ENCODE measurements at places on chromosomes 3 and 15.

DNA sequence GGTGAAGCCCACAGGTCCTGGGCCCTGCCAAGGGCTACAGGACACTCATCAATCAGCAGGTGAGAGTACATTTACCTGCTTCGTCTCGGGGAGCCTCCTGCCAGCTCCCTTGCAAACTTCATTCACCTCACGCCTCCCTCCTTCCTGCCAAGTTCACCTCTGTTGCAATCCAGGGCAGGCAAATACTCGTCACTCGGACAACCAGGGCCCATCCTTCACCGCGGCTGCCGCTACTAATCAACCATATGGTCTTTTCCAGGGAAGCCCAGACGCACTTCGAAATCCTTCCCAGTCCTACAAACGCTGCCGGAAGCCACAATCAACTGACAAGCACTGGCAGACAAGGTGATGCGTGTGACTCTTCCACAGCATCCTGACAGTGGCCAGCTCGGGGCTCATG is 200.7 kb upstream of the NSMCE3 start:
- DNase-seq = no peak

DNA sequence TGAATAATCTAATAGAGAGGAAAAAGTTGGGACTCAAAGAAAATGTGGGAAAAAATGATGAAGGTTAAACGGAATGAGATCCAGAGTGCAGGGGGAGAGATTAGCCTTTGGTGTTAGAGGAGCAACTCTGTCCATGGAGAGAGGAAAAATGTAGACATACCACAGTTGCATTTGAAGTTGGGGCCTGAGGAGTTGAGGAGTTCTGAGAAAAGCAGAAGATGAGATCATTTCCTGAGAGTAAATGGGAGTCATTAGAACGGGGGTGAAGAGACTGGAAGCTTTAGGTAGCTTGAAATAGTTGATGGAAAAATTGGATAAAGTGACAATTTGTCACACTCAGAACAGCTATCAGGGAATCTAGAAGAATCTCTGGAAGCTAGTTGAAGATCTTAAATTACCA is 7.3 kb downstream of the CCR5AS start:
- DNase-seq = no peak

DNA sequence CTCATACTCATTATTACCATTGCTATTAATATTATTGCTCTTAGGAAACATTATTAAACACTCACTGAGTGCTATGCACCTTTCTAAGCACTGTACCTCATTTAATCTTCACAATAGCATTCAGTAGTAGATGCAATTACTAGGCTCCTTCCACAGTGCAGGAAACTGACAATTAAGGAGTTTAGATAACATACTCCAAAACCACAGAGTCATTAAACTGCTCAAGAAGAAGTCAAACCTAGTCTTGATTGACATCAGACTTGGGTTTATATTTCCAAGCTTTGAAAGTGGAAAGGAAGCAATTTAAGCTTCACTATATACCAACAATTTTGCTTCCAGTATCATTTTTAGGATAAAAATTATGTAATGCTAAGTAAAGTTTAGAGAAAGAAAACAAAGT is 490.1 kb upstream of the ARRDC4 start:
- DNase-seq = peak; percentile 14

DNA sequence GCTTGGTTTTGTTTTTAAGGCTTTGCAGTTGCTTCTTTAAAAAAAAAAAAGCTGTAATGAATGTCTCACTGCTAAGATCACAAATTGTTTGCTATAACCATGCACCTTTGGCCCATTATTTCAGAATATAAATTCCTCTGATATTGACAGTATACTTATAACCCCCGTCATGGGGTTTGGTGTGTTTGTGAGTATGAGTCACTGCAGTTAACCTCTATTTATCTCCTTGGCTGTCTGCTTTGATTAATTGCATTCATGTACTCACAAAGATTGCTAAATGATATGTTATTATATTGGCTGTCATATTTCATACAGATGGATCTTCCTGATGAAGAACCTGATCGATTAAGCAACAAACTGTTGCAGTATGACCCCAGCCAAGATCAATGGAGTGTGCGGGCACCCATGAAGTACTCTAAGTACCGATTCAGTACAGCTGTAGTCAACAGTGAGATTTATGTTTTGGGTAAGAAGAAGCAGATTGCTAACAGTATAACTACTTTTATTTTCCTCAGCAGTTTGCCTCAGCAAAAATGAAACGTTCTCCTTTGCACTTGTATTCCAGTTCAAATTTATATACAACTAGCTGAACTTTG is 14.9 kb downstream of the KBTBD12 start:
- DNase-seq = peak; percentile 86

DNA sequence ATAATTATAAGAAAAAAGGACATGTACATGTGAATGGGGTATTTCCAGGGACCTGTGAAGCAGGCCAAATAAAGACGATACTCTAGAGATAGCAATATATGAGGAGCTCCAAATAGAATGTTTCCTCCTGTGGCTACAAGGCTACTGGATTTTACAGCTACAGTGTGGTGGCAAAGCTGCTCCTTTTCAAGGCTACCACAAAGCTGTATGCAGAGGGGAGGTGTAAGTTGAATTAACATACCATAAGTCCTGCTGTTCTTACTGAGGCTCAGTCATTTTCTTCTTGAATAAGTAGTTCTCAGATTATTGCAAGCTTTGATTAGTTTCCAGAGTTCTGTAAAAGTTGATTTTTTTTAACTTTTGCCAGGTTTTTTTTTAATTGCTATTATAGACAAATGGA is 1184.6 kb upstream of the EPHA6 start:
- no peak for DNase-seq

DNA sequence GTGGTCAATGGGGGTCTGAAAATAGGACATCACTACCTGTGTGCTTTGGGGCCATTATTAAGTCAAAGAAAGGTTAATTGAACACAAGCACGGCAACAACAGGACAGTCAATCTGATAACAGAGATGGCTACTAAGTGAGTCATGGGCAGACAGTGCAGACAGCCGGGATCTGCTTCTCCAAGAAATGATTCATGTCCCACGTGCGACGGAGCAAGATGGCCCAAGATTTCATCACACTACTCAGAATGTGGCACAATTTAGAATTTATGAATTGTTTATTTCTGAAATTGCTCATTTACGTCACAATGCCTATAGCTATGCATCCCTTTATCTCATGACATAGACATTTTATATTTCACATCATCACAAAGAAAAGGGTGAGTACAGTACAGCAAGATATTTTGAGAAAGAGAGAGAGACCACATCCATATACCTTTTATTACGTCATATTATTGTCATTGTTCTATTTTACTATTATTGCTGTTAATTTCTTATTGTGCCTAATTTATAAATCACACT is 770.6 kb upstream of the NR2F2 start:
- no peak for DNase-seq

- DNase-seq = no peak
Measured at GRCh38 chr3:187315872-187316271, 24.3 kb upstream of the MASP1 start.

GRCh38 chr3:69102384-69102783 is 17.6 kb downstream of the ARL6IP5 start:
- DNase-seq = no peak

DNA sequence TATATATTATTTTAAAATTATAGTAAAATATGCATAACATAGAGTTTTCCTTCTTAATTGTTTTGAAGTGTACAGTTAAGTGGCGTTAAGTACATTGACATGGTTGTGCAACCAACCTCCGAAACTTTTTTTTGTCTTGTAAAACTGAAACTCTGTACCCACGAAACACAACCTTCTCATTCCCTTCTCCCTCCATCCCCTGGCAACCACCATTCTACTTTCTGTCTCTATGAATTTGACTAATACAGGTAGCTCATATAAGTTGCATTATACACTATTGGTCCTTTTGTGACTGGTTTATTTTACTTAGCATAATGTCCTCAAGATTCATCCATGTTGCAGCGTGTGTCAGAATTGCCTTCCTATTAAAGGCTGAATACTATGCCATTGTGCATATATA is 179.4 kb downstream of the SATB1 start:
- DNase-seq = no peak

DNA sequence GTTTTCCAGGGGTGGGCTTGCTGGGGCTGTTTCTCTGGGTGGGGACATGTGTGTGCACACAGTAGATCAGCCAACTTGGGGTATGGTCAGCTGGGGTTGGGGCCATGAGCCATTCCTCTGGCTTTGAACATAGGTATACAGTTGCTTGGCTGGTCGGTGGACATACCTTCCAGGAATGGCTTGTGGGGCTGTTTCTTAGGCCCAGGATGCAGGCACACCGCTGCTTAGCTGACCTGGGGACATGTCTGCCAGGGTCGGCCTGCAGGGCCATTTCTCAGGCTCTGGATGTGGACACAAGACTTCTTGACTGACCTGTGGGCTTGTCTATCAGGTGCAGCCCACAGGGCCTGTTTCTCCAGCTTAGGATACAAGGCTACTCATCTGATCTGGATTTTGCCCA is 130.6 kb downstream of the DOCK3 start:
- DNase-seq = no peak

DNA sequence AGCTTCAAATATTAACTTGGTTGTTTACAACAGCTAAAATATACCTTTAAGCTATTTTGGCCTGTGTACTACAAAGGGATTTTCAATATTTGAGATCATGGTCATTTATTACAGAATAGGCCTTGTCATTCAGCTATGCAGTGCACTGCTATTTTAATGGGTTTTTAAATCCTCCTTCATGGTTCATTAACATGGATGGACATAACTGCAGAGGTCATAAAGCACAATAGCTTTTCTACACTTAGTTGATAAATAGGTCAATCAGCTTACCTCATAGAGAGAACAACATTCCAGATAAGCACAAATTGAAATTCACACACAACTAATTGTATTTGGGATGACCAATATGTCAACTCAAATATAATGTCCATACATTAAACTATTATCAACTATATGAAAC is 403.7 kb downstream of the CNTN3 start:
- DNase-seq = no peak

DNA sequence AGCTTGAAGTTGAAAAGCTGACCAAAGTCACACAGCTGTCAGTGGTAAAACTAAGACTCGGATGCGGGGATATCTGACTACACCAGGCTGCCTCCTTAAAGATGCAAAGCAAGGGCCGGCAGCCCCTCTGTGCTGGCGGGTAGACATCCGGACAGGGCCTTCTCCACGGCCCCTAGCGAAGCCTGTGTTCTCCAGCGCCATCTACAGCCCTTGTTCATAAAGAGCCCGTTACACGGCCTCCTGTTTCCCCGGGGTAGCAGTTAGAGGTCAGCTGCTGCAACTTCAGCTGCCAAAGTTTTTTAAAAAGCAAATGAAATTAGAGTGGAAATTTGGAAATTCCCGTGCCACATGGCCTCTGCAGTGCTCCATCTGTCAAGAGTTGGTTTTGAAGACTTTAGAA is 383.0 kb downstream of the TBL1XR1 start:
- DNase-seq = no peak

DNA sequence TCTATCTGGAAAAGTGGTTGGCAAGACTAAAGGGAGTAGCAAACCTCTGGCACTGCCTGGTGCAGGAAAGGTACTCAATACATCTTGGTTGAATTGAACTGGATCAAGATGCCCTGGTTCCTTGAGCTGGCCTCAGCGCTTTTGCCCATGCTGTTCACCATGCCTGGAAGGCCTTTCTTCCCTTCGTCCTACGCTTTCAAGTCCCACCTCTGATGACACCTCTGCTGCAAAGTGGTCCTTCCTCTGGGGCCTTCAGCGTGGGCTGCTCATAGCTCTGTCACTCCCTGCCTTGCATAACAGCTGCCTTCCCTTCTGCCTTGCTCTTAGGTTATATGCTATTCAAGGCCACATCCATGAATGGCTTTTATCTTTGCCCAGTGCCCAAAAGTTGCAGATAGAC is 23.0 kb downstream of the ITGA11 start:
- no peak for DNase-seq

DNA sequence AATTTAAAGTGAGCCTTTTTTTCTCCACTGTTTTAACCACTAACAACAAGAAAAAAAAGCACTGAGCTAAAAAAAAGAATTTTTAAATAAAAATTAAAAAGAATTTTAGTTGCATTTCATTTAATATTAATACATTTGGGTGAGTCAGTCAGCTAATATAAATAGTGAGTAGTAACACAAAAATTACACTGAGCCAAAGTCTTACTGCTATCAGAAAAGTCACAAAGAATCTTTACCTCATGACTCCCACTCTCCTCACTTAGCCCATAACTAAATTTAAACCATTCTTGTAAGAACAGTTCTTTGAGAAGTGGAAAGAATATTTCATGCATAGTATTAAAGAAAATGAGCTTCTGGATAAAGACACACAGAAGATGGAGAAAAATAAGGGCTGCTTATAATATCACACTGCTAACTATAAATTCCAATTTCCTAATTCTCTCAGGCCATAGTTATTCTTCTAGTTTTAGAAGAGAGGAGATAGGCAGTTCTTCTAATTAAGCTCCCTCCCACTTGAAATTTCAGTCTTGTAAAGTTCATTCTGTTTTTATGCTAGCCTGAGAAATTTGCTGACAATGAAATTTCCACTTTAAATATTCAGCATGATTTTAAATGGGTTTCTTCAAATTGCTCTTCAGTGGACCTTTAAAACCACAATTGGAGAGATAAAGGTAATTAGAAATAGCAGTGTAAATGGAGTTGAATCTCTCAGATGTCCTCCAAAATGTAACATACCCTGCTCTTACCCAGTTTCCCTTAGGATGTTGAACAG is 17.6 kb downstream of the SHQ1 start:
- DNase-seq = no peak

GRCh38 chr3:41276191-41276590 is 76.9 kb downstream of the CTNNB1 start:
- no peak for DNase-seq

DNA sequence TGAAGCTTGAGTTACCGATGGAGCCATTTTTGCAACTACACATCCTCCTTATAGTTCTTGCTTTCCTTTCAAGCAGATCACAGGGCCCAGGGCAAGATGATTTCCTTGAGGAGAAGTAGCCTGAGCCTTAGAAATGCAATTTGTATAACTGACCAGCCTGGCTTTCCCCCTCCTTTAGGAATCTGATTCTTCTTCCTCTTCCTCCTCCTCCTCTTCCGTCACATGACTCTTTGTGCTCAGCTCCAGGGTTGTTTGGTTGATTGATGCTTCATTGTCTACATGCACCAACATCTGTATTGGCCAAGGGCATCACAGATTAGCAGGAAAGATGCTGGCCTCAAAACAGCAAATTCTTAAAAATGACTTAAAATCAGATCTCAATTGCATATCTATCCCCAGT is 3.3 kb downstream of the SNAPC5 start:
- no peak for DNase-seq

DNA sequence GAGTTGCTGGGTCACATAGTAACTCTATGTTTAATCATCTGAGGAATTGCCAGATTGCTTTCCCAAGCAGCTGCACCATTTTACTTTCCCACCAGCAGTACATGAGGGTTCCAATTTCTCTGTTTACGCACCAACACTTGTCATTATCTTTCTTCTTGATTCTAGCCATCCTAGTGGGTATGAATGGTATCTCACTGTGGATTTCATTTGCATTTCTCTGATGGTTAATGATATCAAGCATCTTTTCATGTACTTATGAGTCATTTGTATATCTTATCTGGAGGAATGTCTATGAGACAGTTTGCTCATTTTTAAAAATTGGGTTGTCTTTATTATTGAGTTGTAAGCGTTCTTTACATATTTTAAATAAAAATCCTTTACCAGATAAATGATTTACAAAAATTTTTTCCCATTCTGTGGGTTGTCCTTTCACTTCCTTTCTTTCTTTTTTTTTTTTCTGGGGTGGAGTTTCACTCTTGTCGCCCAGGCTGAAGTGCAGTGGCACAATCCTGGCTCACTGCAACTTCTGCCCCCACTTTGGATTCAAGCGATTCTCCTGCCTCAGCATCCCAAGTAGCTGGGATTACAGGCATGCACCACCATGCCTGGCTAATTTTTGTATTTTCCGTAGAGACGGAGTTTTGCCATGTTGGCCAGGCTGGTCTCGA is 8.9 kb upstream of the SGO1 start:
- DNase-seq = no peak

All from NCI-H1417 (cell line).